ENCODE measurements at places on chromosomes 6 and 20.

GRCh38 chr6:122838060-122838780 is 49.2 kb downstream of the SMPDL3A start:
- peaks cover 7% of the 10 kb centered on the region for H3K27me3 ChIP-seq
- H3K4me1 ChIP-seq, result no peaks in the 10 kb centered on the region
- H3K27ac ChIP-seq, result no peak overlapping the region

GRCh38 chr6:117976030-117976651 is 69.1 kb downstream of the SLC35F1 start:
- no peaks in the 10 kb centered on the region for H3K36me3 ChIP-seq
- H3K27ac ChIP-seq, result no peak overlapping the region
- no peak for DNase-seq
- H3K4me3 ChIP-seq, result no peak overlapping the region
- H3K27me3 ChIP-seq, result peaks cover 7% of the 10 kb centered on the region
- no peaks in the 10 kb centered on the region for H3K4me1 ChIP-seq

- peaks cover 2% of the 10 kb centered on the region for H3K27me3 ChIP-seq
- no peaks in the 10 kb centered on the region for H3K36me3 ChIP-seq
- DNase-seq, result no peak
- no peak overlapping the region for H3K27ac ChIP-seq
Observed at GRCh38 chr6:75052491-75052890, 153.4 kb downstream of the COL12A1 start.

DNA sequence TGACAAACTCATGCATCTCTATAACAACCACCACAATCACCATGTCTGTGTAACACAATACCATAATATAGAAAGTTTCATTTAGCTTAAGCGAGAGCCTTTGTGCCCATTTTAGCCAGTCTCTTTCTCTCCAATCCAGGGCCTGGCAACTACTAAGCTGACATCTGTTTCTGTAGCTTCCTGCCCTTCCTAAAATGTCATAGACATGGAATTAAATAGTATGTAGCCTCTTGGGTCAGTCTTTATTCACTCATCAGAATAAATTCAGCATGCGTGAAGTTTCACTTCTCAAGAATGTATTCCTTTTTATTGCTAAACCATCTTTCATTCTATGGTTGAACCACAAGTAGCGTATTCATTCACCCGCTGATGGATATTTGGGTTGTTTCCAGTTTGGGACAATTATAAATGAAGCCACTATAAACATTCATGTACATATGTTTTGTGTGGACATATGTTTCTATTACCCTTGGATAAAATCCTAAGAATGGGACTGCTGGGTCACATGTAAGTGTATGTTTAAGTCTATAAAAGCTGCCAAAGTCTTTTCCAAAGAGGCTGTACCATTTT is 1.7 kb upstream of the TREM2 start:
- H3K4me3 ChIP-seq, result no peak overlapping the region
- H3K27me3 ChIP-seq, result peaks cover 12% of the 10 kb centered on the region
- H3K4me1 ChIP-seq, result no peaks in the 10 kb centered on the region
- no peak overlapping the region for H3K27ac ChIP-seq
- no peak for DNase-seq

- DNase-seq, result peak; percentile 34
- peaks cover 62% of the 10 kb centered on the region for H3K27me3 ChIP-seq
- H3K27ac ChIP-seq, result peak within 1 kb of the TSS; percentile 79
- H3K36me3 ChIP-seq, result peaks cover 2% of the 10 kb centered on the region
- peaks cover 25% of the 10 kb centered on the region for H3K4me1 ChIP-seq
- peak within 1 kb of the TSS; percentile 70 for H3K4me3 ChIP-seq
Observed at GRCh38 chr6:1609648-1610496, at the start of gene FOXC1. Gene FOXC1 (plus strand): TSS chr6:1609915. CDS start chr6:1610446, 531 bp downstream.

- no peak overlapping the region for H3K4me3 ChIP-seq
- H3K36me3 ChIP-seq, result no peaks in the 10 kb centered on the region
- H3K27ac ChIP-seq, result no peak overlapping the region
Observed at GRCh38 chr6:169965239-169965638, 213.8 kb downstream of the ERMARD start.
